ENCODE measurements at places on chromosomes 1 and 21.

DNA sequence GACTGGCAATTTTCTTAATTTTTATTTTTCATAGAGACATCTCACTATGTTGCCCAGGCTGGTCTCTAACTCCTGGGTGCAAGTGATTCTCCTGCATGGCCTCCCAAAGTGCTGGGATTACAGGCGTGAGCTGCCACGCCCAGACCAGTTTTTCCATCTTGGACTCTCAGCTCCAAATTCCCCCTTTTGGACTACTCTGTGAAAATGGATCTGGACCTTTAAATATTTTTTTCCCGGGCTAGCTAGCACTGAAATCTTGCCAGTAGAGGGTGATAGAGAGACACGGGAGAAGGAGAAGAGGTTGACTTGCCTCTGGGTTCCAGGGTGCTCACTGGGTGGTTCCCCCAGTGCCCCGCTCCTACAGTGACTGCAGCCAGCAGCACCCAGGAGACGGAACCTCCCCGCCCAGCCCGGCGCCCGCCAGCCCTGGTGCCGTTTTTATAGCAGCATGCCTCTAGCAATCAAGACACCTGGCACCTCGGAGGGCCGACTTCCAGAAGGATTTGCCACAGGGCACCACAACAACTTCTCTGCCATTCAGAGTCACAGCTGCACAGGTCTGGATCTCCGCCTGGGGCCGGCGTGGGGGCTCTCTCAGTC, 34.7 kb upstream of the SCCPDH start:
- DNase-seq: peak; percentile 88

DNA sequence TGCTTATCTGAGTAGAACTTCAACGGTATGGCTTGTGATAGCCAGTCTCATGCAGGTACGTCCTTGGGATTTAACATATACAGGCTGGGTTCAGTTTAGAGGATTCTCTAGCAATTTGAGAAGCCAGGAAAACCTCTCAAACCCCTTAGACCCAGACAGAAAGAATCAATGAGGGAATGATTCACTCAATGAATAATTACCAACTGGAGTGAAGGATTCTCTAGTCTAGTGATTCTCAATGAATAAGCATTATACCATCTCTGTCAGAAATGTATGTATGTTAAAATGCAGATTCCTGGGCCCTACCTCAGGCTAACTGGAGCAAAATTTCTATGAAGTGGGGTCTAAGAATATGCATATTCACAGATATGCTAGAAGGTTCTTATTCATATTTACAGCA, 54.5 kb upstream of the APP start:
- DNase-seq: no peak

DNA sequence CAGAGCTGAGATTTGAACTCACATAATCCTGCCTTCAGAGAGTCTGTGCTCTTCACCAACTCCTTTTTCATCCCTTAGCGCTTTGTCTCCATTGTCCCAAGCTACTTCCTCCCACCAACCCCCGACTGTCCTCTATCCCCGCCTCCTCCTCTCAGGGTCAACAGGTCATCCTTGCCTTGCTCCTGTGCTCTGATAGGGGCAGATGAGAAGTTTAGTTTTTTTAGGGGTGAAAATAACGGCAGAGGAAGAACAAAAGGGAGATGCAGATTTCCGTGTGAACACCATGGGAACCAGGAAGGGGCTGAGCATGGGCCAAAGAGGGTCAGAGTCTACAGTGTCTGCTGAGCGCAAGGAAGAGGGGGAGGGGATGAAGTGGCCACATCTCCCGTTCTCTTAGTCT, 31.9 kb downstream of the GLUL start:
- DNase-seq: no peak

DNA sequence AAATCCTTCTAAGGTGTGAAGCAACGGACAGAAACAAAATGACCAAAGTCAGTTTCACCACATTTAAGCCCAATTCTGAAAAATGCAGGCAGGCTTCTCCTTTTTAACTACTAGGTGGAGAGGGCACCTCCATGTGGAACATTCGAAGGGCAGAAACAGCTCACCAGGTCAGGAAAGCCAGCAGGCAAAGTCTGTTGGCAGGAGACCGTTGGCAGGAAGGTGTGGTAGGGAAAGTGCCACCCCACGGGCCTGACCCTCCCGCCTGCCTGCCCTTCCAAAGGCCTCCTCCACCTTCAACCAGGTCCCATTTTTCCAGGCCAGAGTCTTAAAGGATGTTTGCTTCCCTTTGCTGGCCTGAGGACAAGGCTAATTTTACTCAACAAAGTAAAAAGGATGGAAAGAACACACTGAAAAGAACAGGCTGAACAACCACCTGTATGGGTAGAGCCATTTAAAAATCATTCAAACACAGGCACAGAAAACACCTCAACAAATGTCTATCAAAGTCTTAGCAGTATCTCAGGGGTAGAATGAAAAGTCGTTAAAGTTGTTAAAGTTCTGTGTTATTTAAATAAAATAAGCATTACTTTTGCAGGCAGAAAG, 26.4 kb downstream of the CAPZB start:
- DNase-seq: no peak

- no peak for DNase-seq
Measured at GRCh38 chr21:44737706-44738354, 26.5 kb upstream of the TSPEAR start.

- DNase-seq: no peak
Measured at GRCh38 chr1:36717431-36717830, 234.7 kb upstream of the CSF3R start.

GRCh38 chr1:200908191-200908868, 13.6 kb downstream of the INAVA start:
- DNase-seq: no peak
